ENCODE measurements at places on chromosomes 1 and 21. TPM values are rescaled to one million over a fixed set of nuclear protein-coding genes. Genes with fewer than 3 reads are reported as not detected.

The CYP2J2 gene
- total RNA-seq = 0.42 TPM

The FAM167B gene
- not detected for total RNA-seq

The LGR6 gene
- total RNA-seq = 0.56 TPM

The KIRREL1 gene
- total RNA-seq = 101 TPM

The ANGPTL7 gene
- not detected for total RNA-seq

The GRIK3 gene
- total RNA-seq = not detected

The INSRR gene
- not detected for total RNA-seq

The SHISA4 gene
- 20.9 TPM for total RNA-seq

The WDR64 gene
- not detected for total RNA-seq

The MNDA gene
- not detected for total RNA-seq

The ADAMTS5 gene
- total RNA-seq = 0.10 TPM

The TLR5 gene
- total RNA-seq = 1.5 TPM

The LCE2B gene
- total RNA-seq = not detected

The KRTAP19-1 gene
- not detected for total RNA-seq

The GCSAML gene
- not detected for total RNA-seq

The FOXO6 gene
- total RNA-seq = 0.22 TPM

The SLC35F3 gene
- 3.3 TPM for total RNA-seq

The DENND2C gene
- 5.8 TPM for total RNA-seq

The OPRD1 gene
- not detected for total RNA-seq

The TRPM2 gene
- total RNA-seq = 11.0 TPM

The CFHR5 gene
- total RNA-seq = not detected

The FCRL1 gene
- not detected for total RNA-seq

The GSTM3 gene
- total RNA-seq = not detected

The TMEM200B gene
- total RNA-seq = not detected

The TBX19 gene
- 1.6 TPM for total RNA-seq

The OR6K3 gene
- not detected for total RNA-seq

The LEMD1 gene
- total RNA-seq = 1.4 TPM

The RAB25 gene
- 5.5 TPM for total RNA-seq
